ENCODE measurements at places on chromosomes 6 and 20.

DNA sequence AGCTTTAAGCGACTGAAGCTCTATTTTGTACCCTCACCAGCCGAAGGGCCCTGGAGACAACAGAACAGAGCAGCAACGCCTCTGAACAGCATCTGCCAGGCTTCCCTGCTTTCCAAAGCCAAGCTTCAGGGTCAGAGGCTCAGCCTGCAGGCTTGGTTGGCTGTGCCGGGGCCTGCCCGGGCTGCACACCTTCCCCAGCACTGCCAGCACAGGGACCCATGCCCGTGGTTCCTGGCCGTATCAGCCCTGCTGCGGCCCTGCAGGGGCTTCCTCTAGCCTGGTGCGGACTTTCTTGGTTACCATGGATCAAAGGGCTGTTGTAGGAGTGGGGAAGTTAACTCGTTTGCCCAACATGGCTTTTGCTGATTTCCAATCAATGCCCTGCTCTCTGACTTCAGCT, 741.4 kb upstream of the CHD6 start:
- no peak for DNase-seq

- DNase-seq: no peak
Measured at GRCh38 chr6:169794317-169795055, 43.1 kb downstream of the ERMARD start.

DNA sequence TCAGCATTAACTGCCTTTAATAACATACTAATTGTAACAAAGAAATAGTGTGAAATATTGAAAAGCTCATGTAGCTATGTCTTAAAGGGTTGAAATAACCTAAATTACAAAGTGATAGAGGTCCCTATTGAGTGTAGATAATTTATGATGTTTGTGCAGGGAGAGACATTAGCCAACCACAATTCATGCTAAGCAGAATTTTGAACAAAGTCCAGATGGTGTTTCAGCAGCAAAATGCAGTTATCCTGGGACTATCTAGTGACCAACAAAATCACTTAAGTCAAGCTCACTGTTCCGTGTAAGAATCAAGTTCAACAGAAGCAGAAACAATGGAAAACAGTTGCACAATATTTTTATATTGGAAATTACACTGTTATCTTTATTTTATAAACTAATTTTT, 218.5 kb downstream of the SIM1 start:
- DNase-seq: no peak

GRCh38 chr6:22579439-22579838, 10.1 kb downstream of the HDGFL1 start:
- no peak for DNase-seq

DNA sequence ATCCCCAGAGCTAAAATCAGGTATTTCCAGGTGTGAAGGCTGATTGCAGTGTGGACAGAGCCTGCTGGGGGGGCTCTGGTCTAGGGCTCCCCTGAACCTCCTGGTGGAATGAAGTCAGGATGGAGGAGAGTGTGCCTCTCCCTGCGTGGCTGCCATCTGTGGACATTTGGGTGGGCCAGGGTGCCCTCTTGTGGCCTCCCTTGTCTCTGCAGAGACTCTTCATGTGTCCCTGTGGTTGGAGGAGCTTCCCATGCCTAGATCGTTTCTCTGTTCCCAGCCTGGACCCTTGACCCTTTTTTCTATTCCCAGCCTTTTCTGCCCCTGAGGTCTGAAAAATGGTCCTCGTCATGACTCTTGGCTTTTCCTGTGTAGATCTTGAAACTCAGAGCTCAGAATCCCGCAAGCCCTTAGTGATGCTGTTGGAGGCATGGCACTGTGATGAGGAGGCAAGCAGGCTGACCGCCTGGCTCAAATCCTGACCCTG, 9.9 kb upstream of the PSMF1 start:
- peak; percentile 64 for DNase-seq

DNA sequence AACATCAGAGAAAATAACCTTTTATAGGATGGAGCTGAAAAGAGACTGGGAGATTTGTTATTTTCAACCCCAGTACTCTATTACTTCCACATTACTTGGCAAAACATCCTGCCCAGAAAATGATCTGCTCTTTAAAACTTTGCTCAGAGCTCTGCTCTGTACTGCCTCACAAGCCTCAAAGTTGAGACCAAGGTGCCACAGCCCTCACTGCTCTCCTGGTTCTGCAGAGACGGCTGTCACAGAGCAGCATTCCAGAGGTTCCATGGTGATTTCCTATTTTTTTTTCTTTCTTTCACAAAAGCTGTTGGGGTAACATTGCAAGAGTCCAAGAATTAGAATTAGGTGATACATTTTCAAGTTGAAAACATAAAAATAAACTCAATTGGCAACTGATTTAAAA, 155.2 kb downstream of the UBE3D start:
- no peak for DNase-seq

GRCh38 chr6:158113802-158114201, 54.3 kb downstream of the SERAC1 start:
- DNase-seq: no peak

DNA sequence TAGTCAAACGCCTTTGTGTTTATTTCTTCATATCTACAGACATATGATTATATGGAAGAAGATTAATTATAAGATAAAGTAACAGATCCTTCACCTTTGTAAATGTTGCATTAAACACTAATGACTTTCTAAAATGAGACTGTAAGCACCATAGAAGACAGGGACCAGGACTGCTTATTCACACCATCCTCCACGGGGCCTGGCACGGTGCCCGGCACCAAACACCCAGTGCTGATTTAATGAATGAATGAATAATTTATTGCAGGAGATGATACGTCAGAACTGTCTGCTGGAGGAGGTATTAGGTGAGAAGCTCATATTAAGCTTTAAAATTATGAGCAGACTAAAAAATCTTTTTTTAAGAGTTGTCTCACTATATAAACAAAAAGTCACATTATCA, 88.3 kb downstream of the SLX4IP start:
- no peak for DNase-seq
